ENCODE measurements at places on chromosomes 6 and 20.
A peak's percentile ranks its signal among the peaks of the same experiment; 100 is the strongest.

- DNase-seq: no peak
These were observed 127.1 kb downstream of the OPRM1 start for GRCh38 chr6:154166140-154166539.

DNA sequence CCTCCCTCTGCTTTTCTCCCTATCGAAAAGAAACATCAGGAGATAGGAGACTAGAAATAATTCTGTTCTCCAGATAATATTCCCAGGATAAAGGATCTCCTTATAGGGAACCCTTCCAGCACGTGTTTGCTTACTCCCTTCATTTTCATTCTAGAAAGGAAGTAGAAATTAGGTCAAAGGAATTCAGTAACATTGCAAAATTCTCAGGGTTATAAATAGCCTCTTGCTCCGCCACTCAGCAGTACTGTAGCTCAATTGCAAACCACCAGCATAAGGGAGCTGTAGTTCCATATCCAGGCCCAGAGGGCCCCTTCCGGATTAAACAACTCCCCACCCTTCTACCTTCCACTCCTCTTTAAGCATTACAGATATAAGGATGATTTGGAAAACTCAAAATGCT, 6.2 kb downstream of the ELMO2 start:
- no peak for DNase-seq

GRCh38 chr6:33798343-33798848, 5.4 kb downstream of the MLN start:
- DNase-seq: no peak

DNA sequence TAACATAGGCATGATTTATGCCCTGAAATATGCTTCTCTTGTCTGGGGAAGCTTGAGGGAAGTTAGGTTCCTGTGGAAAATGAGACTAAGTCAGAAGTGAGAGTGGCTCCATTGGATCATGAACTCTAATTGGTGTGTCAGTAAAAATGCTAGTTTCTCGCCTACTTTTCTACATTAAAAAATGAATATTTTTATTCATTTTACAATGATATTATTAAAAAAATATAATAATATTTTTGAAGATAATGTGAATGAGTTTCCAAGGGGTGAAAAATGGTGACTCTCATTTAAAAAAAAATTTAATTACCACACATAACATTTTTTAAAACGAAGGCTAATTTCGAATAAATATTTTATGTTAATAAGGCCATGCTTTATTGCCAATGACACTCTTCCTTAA, 84.2 kb downstream of the HIVEP1 start:
- DNase-seq: no peak

GRCh38 chr6:53315086-53315724, 33.5 kb downstream of the ELOVL5 start:
- DNase-seq: no peak

GRCh38 chr6:79913369-79913768, 34.0 kb downstream of the ELOVL4 start:
- DNase-seq: no peak

GRCh38 chr6:135692426-135692825, 159.1 kb upstream of the PDE7B start:
- DNase-seq: no peak

DNA sequence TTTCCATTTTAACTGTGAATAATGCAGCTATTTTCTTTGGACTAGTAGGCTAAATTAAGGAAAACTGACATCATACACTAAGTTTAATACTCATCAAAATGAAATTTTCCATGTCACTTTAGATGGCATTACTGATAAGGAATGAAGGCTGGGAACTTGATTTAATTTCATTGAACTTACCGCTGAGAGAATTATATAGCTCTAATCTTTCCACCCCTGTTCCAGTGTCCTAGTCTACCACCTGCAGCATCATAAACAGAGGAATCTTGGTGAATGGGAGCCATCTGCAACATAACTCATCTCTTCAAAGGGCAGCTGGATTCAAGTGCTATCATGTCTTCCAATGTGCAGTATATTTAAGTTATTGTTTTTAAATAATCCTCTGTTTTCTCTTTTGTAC, 1395.2 kb downstream of the EPHA7 start:
- no peak for DNase-seq

DNA sequence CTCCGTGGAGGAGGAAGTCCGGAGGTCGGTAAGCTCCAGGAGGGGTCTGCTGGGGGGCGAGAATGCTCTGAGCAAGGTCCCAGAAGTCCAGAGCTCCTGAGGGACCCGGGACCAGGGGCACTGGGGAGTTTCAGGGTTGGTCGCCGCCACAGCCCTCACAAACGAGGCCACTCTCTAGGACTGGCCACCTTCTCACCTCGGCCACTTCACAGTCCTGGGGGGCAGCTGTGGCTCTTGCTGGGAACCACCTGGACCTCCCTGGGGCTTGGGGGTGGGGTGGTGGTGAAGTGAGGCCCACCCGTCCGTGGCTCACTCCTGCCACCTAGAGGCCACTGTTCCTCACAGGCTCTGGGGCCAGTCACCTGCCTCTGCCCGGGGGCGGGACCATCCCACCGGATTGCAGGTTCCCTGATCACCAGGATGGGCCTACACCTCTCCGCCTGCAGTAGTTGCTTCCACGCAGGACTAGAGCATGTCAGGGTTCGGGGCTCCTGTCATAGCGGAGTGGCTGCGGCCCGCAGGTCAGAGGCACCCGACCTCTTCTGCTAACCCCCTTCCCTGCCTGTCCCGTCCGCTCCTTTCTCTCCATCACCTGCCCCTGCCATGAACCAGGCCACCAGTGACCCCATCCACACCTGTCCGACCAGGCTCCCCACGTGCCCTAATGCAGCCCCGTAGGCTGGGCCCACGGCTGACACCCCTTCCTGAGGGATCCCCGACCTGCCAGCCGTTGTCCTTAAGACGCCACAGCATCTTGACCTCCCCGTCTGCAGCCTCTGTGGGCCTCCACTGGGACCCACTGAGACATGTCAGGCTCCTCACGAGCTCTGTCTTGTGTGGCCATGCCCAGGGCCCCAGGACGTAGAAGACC, 5.1 kb upstream of the TCEA2 start:
- peak; percentile 83 for DNase-seq

- peak; percentile 20 for DNase-seq
These were observed 31.8 kb upstream of the GMPR start for GRCh38 chr6:16206595-16207037.
